Heart left ventricle (tissue), 16 donors: ENCODE measurements at places on chromosomes 2 and 18. TPM values are rescaled to one million over a fixed set of nuclear protein-coding genes. Genes with fewer than 3 reads are reported as not detected.

The LIMS3 gene
- 3.9 TPM for total RNA-seq

The ACVR1C gene
- 7.3 TPM for total RNA-seq

The POTEC gene
- not detected for total RNA-seq

The PLEKHH2 gene
- total RNA-seq = 0.93 TPM

The ITGB6 gene
- total RNA-seq = 0.96 TPM

The ANKRD30BL gene
- total RNA-seq = not detected

The ANKRD23 gene
- 4.4 TPM for total RNA-seq

The PHLPP1 gene
- total RNA-seq = 6.3 TPM

DNA sequence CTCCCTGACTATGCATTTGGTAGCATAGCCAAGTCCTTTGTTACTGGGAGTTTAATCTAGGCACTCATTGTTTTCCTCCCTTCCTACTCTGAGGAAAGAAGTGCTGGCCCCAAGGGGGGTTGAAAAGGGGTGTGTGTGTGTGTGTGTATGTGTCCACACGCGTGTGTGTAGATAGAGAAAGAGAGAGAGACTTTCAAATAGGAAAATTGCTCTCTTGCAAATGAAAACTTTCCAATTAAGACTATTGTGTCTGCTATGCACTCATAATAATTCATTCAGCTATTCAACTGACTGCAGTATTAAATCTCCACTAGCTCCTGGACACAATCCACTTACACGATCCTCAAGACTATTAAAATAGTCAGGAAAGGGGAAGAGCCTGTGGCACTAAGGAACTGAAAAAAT lies 92.9 kb upstream of the CSRNP3 start:
- no peak for DNase-seq

DNA sequence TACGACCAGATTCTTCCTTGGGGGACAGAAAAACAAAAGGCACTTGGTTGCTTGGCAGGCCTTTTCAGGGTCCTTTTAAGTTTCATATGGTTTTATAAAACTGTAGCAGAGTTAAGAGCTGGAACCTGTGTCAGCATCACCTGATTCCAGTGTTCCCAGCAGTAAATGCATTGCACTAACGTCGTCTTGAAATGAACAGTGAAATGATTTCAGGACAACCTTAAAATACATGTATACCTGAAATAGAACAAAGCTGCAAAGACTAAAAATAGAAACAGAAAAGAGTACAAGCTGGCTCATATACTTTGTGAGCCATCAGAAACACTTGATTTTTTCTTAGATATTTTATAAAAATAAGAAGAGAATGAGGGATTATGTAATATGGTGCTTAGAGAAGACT lies 51.9 kb downstream of the ACSL3 start:
- DNase-seq = no peak

DNA sequence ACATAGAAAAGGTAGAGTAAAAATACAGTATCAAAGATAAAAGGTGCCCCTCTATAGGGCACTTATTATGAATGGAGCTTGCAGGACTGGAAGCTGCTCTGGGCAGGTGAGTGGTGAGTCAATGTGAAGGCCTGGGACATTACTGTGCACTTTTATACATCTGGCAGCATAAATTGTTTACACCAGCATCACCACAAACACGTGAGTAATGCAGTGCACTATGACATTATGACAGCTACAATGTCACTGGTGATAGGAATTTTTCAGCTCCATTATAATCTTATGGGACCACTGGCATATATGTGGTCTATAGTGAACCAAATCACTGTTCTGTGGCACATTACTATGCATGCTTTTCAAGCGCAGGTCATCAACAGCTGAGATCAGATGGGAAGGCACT lies 48.1 kb downstream of the TPGS2 start:
- no peak for DNase-seq

- peak; percentile 90 for DNase-seq
Observed at GRCh38 chr18:3245853-3246634, 1.6 kb upstream of the MYL12A start.

DNA sequence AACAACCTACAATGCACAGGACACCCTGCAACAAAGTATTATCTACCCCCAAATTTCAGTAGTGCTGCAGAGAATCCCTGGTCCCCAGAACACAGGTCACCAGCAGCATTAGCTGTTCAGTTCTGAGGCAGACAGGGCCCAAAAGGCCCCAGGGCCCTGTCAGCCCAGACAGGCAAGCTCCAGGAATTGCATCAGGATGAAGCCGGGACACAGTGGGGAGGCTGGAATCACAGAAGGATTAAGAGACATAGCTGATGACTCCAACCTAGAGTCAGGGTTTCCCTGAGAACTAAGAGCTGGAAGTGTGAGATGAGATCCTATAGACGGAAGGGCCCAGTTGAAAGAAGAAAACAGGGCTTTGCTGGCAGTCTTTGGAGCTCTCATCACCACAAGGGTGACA lies 148.1 kb downstream of the GALNT14 start:
- no peak for DNase-seq

- no peak for DNase-seq
Observed at GRCh38 chr18:58344861-58345463, 283.9 kb downstream of the ALPK2 start.

GRCh38 chr2:25872134-25872533 lies 6.2 kb downstream of the ASXL2 start:
- no peak for DNase-seq

DNA sequence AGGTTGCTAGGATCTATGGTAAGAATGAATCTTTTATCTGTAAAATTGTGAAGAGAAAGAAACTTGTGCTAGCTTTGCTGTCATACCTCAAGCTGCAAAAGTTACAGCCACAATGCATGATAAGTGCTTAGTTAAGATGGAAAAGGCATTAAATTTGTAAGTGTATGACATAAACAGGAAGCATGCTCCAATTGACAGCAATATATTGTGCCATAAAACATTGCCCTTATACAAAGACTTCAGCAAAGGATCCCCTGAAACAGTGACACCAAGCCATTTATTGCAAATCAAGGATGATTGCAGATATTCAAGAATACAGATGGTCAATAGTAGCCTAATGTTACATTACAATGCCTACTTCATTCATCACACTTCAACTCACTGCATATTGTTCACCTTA lies 283.1 kb downstream of the CPS1 start:
- no peak for DNase-seq

GRCh38 chr2:26970928-26971627 lies 641 bp downstream of the MAPRE3 start:
- DNase-seq = peak; percentile 27

DNA sequence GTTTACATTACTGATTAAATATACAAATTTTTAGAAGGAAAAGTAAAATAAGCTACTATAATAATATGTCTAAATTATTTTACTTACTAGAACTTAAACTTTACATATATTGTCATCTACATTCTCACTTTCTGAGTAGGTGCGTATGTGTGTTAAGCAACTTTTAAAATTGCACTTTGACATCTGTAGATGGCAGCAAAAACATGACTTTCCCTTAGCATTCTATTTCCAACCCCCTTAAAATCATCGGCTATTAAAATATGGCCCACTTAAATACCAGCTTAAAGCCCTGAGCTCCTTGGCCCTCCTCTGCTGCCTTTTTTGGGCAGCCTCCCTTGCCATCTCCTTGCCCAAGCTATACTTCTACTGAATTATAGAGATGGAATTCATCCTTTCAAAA lies 78.0 kb downstream of the UPP2 start:
- DNase-seq = no peak

DNA sequence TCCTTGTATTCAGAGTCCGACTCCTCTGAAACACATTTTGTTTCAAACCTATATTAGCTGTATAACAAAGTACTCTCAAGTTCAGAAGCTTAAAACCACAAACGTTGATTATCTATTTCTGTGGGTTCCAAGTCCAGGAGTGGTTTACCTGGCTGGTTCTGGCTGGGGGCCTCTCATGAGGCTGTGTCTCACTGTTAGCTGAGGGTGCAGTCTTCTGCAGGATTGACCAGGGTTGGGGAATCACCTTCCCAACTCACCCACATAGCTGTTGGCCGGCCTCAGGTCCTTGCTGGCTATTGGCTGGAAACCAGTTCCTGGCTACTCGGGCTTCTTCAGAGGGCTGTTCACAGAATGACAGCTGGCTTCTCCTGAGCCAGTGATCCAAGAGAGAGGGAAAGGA lies 18.0 kb upstream of the ATIC start:
- no peak for DNase-seq
